ENCODE measurements at places on chromosomes 11 and 22. TPM values are rescaled to one million over a fixed set of nuclear protein-coding genes. Genes with fewer than 3 reads are reported as not detected.

The APOC3 gene
- not detected for total RNA-seq

GRCh38 chr11:21040630-21041029, 371.2 kb downstream of the NELL1 start:
- no peak overlapping the region for H3K27ac ChIP-seq
- no peaks in the 10 kb centered on the region for H3K27me3 ChIP-seq
- no peak for DNase-seq
- H3K4me3 ChIP-seq = no peak overlapping the region

The NCAM1 gene
- 1.8 TPM for total RNA-seq

The ANO3 gene
- total RNA-seq = not detected

The DEUP1 gene
- total RNA-seq = not detected

DNA sequence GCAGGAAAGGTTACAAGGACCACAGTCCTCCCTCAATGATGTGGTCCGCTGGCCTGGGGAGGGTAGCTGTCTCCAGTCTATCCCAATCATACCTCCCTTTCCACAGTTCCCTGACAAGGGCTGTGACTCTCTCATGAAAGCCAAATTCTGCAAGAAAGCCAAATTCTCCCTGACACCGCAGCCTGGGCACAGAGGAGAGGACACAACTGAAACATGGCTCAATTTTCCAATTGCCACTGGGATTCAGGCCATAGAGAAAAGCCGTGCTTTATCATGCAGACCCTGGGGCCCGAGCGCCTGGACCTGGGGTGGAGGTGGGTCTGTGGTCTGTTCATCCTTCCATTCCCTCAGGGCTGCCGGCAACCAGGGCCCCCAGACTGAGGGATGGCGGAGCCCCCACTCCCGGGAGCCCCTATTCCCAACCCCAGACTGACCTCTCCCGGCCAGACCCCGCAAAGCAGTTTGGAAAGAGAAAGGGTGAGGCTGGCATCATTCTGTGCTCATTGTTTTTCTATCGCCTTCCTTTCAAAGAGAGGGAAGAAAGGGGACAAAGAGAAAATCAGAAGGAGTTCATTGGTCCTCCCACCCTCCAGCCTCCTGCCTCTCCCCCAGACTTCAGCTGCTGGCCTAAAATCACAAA, 239.5 kb downstream of the BUD13 start:
- no peak overlapping the region for H3K27ac ChIP-seq
- peaks cover 13% of the 10 kb centered on the region for H3K27me3 ChIP-seq
- H3K4me3 ChIP-seq = no peak overlapping the region
- no peaks in the 10 kb centered on the region for H3K4me1 ChIP-seq
- no peak for DNase-seq

The KDM4D gene
- 0.89 TPM for total RNA-seq

GRCh38 chr22:35743326-35743860, 25.7 kb downstream of the APOL5 start:
- H3K4me3 ChIP-seq = no peak overlapping the region
- H3K36me3 ChIP-seq = no peaks in the 10 kb centered on the region
- H3K27me3 ChIP-seq = peaks cover 2% of the 10 kb centered on the region
- no peak for DNase-seq
- no peak overlapping the region for H3K27ac ChIP-seq

GRCh38 chr22:31127181-31127772, 4.5 kb downstream of the INPP5J start:
- H3K36me3 ChIP-seq = no peaks in the 10 kb centered on the region
- peaks cover 1% of the 10 kb centered on the region for H3K4me1 ChIP-seq
- DNase-seq = no peak
- H3K4me3 ChIP-seq = no peak overlapping the region
- no peak overlapping the region for H3K27ac ChIP-seq
- no peaks in the 10 kb centered on the region for H3K27me3 ChIP-seq

The MIF gene
- total RNA-seq = 1,002 TPM

The JOSD1 gene
- total RNA-seq = 63.7 TPM

The DRG1 gene
- total RNA-seq = 91.4 TPM

The ACCSL gene
- total RNA-seq = not detected

DNA sequence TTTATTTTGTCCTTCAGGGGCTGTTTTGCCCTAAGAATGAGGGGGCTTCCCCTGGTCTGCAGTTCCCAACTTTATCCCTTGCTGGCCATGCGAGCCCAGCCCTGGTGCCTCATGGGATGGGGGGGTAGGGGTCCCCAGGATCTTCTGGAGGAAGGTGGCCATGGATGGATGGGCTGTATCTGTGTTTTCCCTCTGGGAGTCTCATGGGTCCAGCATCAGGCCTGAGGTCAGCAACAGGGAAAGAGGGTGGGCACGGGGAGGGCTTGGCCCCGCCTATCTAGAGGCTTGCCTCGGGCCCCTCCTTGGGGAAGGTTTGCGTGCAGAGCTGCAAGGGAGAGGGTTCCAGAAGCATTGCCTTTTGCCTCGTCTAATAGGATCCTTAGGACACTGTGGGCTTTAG, 10.8 kb upstream of the ADORA2A start:
- no peak overlapping the region for H3K27ac ChIP-seq
- H3K4me3 ChIP-seq = no peak overlapping the region
- DNase-seq = no peak
- no peaks in the 10 kb centered on the region for H3K27me3 ChIP-seq

The C11orf86 gene
- total RNA-seq = not detected

DNA sequence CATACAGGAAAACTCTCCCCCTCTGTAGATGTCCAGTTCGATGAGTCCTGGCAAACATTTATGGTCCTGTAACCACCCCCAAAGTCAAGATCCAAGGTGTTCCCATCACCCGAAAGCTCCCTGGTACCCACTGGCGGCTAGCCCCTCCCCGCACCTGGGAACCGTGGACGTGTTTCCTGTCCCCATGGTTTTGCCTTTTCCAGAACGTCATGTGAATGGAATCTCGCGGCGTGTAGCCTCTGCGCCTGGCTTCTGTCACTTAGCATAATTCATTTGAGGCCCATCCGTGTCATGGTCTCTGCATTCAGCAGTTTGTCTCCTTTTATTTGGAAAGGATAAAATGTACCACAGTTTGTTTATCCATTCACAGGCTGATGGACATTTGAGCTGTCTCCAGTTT, 106.3 kb downstream of the KCNQ1 start:
- H3K4me1 ChIP-seq = no peaks in the 10 kb centered on the region
- H3K27me3 ChIP-seq = no peaks in the 10 kb centered on the region
- H3K36me3 ChIP-seq = no peaks in the 10 kb centered on the region
- no peak overlapping the region for H3K27ac ChIP-seq

GRCh38 chr11:120254788-120255518, 15.0 kb downstream of the POU2F3 start:
- H3K27ac ChIP-seq = no peak overlapping the region
- H3K27me3 ChIP-seq = peaks cover 74% of the 10 kb centered on the region
- no peak overlapping the region for H3K4me3 ChIP-seq
- peaks cover 3% of the 10 kb centered on the region for H3K36me3 ChIP-seq

GRCh38 chr11:73149105-73149504, 7.0 kb upstream of the FCHSD2 start:
- no peak overlapping the region for H3K4me3 ChIP-seq
- no peaks in the 10 kb centered on the region for H3K27me3 ChIP-seq
- no peak overlapping the region for H3K27ac ChIP-seq
- no peak for DNase-seq

The VPREB1 gene
- not detected for total RNA-seq

The CRY2 gene
- 24.4 TPM for total RNA-seq

DNA sequence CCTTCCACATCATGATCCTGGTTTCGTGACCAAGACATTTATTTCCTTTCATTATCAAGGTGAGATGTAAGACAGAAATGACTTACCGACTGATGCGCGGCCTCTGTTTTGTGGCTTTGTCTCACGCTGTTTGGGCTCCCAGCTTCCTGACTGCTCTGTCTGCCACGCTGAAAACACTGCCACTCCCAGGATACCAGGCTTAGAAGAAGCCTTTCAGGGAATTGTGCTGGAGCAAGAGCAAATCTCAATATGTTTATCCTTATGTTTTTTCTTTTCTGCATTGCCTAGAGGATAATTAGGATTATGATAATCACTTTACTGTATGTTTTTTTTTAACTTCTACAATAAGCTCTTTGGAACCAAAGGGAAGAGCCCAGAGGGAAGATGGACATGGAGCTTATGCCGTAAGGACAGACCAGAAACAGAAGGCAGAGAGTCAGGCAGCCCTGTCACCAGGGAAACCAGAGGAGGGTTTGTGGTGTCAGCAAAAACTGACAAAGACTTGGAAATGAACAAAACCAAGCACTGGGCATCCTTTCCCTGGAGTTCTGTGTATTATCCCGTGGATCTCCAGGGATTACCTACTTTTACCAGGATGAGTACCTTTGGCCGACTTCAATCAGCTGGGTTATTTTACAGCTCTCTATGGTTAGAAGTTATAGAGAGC, 68.2 kb upstream of the ISX start:
- no peak for DNase-seq
- no peaks in the 10 kb centered on the region for H3K27me3 ChIP-seq
- no peak overlapping the region for H3K27ac ChIP-seq
